Kidney (tissue), 22 donors: ENCODE measurements at places on chromosomes 16 and 17. TPM values are rescaled to one million over a fixed set of nuclear protein-coding genes. Genes with fewer than 3 reads are reported as not detected.
A peak's percentile ranks its signal among the peaks of the same experiment; 100 is the strongest.

STH gene
- not detected for total RNA-seq

APOH gene
- not detected for total RNA-seq

SLC16A13 gene
- total RNA-seq: 6.5 TPM

DNA sequence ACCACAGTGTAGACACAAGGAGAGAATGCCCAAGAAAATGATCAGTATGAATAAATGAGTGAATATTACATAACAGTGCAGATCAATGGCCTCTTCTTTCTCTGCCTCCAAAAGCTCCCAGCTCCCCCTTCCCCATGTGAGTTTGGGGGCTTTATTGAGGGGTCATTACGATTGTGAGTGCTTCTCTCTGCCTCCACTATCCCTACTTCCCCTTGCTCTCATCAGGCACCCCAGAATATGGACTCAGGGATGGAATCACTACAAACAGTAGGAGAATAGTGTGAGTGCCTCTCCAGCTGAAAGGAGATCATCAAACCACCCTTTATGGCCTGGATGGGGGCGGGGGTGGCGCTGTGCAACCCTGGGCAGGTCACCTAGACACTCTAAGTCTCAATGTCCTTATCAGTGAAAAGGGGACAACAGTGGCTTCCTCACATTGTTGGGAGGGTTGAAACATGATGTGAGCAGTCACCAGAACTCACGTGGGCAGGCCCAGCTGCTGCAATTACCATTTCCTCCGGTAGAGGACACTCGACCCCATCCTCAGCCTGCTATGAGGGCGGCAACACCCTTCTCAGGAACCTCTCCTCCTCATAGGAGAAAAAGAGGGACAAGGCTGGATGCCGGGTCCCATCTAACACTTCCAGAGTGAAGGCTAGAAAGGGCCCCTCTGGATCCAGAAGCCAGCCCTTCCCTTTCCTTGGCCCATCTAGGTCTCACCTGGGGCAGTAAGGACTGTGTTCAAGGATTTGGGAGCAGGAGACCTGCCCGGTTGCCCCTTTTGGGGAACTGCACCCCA lies 2.1 kb upstream of the EPOP start:
- no peaks in the 10 kb centered on the region for H3K4me1 ChIP-seq
- no peaks in the 10 kb centered on the region for H3K36me3 ChIP-seq
- DNase-seq: peak; percentile 88
- H3K4me3 ChIP-seq: no peak overlapping the region

DNA sequence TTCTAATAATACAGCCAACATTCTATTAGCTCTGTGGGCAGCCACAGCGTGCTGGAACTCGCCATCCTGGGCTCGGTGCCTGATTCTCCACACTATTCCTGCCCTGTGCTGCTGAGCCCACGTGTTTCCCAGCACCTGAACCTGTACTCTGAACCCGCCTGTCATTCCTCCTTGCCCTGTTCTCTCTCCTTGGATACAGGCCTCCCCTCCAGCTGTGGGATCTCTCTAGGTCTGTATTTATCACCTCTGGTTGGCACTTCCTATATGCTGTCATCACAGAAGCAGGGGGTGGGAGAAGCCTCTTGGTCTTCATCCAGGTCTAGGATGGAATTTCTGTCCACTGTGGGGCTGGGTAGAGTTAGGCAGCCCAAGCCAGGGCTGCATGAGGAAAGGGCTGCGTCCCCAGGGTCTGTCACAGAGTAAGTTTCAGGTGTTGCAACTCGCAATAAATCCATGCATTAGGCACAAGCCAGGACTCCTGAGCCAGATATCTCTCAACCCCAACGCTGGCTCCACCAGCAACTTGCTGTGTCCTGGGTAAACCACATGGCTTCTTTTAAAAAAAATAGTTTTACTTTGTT lies 56.0 kb downstream of the ABAT start:
- peaks cover 5% of the 10 kb centered on the region for H3K4me1 ChIP-seq
- DNase-seq: no peak
- no peak overlapping the region for H3K27ac ChIP-seq

- H3K4me3 ChIP-seq: no peak overlapping the region
- H3K4me1 ChIP-seq: no peaks in the 10 kb centered on the region
- no peak for DNase-seq
Observed at GRCh38 chr17:48231995-48232959, 124.7 kb downstream of the SNX11 start.

DNA sequence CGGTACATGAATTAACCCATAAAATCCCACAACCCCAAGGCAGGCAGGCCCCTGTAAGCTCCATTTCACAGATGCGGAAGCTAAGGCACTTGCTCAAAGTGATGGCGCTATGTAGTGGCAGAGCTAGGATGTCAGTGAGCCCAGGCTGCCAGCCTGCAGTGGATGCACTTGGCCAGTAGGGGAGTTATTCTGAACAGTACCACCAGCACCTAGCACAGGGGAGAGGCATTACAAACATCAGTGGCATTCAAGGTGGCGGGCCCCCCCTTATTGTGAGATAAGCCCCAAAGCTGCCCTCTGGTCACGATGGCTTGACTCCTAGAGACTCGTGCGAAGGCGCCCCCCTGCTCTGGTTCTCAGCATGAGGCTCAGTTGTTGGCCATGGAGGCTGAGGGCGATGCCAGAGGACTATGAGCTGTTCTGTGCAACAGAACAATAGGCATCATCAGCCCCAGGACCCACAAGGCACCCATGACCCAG lies 33.8 kb downstream of the GTF3C1 start:
- H3K36me3 ChIP-seq: peaks cover 7% of the 10 kb centered on the region
- no peak overlapping the region for H3K4me3 ChIP-seq
- DNase-seq: no peak

DNA sequence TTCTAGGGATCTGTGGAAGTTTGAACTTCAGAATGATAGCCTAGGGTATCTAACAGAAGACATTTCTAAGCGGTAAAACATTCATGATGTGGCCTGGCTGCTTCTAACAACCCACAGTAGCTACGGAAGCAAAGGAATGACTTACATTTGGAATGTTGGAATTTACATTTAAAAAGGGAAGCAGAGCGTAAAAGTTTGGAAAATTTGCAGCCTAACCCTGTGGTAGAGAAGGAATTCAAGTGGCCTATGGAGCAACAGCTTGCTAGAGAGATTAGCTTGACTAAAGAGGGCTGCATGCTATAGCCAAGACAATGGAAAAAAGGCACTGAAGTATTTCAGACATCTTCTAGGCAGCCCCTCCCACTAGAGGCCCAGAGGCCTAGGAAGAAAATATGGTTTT lies 50.1 kb downstream of the HNF1B start:
- DNase-seq: no peak
- H3K4me1 ChIP-seq: peaks cover 22% of the 10 kb centered on the region
- H3K27ac ChIP-seq: no peak overlapping the region
- H3K4me3 ChIP-seq: no peak overlapping the region

DNA sequence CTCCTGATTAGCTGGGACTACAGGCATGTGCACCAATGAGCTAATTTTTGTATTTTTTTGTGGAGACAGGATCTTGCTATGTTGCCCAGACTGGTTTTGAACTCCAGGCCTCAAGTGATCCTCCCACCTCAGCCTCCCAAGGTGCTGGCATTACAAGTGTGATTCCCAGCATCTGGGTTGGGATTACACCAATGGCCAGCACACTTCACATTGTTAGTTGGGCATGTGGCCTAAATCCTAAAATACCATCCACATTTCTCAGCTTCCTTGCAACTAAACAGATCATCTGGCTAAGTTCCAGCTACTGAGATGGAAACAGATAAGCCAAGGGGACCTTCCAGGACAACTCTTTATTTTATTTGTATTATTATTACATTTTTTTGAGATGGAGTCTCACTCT lies 9.9 kb downstream of the RABEP2 start:
- no peak overlapping the region for H3K27ac ChIP-seq
- no peak for DNase-seq
- H3K4me3 ChIP-seq: no peak overlapping the region
- peaks cover 15% of the 10 kb centered on the region for H3K36me3 ChIP-seq
- H3K4me1 ChIP-seq: no peaks in the 10 kb centered on the region

DNA sequence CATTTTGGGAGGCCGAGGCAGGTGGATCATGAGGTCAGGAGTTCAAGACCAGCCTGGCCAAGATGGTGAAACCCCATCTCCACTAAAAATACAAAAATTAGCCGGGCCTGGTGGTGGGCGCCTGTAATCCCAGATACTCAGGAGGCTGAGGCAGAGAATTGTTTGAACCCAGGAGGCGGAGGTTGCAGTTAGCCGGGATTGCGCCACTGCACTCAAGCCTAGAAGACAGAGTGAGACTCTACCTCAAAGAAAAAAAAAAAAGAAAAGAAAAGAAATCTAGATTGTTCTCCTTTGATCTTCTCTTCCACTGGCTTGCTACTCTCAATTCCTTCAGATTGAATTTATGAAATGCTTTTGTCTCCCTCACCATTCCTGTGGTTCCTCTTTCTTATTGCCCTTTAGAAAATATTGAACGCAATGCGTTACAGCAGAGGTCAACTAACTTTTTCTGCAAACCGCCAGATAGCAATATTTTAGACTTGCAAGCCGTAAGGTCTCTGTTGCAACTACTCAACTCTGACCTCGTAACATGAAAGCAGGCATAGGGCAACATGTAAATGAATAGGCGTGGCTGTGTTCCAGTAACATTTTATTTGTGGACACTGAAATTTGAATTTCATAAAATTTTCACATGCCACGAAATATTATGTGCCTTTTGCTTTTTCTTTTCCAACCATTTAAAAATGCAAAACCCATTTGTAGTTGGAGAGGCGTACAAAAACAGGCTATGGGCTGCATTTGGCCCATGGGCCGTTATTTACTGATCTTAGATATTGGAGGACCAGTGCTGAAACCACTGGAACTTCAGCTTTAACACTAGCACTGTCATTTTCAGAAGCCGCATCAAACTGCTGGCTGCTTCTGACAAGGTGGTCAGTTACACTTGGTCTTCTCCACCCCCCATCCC lies 24.8 kb downstream of the PITPNC1 start:
- no peak overlapping the region for H3K27ac ChIP-seq
- no peaks in the 10 kb centered on the region for H3K4me1 ChIP-seq
- H3K36me3 ChIP-seq: no peaks in the 10 kb centered on the region
- H3K4me3 ChIP-seq: no peak overlapping the region
- no peak for DNase-seq

DNA sequence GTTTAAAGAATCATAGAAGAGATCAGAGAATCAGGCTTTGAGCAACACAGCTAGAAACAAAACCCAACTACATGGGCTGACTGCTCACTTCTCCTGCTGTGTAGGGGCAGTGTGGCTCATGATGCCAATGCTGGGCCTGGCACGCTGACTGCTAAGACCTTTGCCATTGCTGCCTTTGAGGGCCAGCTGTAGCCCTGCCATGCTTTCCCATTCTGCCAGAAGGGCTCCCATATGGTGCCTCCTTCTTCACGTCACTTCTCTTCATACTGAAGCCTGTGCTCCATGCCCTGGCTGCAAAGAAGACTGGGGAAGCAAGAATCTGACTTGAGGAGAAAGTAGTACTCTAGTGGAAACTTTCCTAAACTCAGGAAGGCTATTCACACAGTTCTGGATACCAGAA lies 232.9 kb downstream of the UTP18 start:
- DNase-seq: no peak
- H3K27ac ChIP-seq: no peak overlapping the region
- no peaks in the 10 kb centered on the region for H3K4me1 ChIP-seq
- no peaks in the 10 kb centered on the region for H3K36me3 ChIP-seq

- H3K27ac ChIP-seq: no peak overlapping the region
- no peaks in the 10 kb centered on the region for H3K4me1 ChIP-seq
- no peak for DNase-seq
- no peaks in the 10 kb centered on the region for H3K27me3 ChIP-seq
- H3K36me3 ChIP-seq: no peaks in the 10 kb centered on the region
Observed at GRCh38 chr16:58440131-58440530, 47.9 kb downstream of the GINS3 start.

GRCh38 chr17:15475631-15476354 lies 8.4 kb upstream of the CDRT4 start:
- no peak overlapping the region for H3K27ac ChIP-seq
- H3K36me3 ChIP-seq: no peaks in the 10 kb centered on the region
- no peaks in the 10 kb centered on the region for H3K27me3 ChIP-seq
- no peak for DNase-seq
